ENCODE measurements at places on chromosomes 5 and 9.

DNA sequence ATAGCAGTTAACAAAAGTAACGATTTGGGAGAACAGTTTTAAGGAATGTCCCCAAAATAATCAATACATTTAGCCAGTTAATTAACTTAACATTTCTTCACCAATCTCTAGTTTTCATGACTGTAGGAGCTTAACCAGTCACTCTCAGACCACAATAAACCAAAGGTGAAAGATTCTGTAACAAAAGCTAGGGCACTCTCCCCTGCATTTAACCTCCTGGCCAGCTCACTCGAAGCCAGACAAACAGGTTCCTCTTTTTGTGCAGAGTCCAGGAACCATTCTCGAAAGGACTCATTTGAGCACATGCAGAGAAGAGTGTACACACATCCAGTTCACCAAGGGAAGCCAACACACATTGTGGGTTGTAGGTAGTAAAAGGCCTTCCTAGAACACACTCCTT lies 6.5 kb downstream of the IL7R start:
- DNase-seq: no peak

DNA sequence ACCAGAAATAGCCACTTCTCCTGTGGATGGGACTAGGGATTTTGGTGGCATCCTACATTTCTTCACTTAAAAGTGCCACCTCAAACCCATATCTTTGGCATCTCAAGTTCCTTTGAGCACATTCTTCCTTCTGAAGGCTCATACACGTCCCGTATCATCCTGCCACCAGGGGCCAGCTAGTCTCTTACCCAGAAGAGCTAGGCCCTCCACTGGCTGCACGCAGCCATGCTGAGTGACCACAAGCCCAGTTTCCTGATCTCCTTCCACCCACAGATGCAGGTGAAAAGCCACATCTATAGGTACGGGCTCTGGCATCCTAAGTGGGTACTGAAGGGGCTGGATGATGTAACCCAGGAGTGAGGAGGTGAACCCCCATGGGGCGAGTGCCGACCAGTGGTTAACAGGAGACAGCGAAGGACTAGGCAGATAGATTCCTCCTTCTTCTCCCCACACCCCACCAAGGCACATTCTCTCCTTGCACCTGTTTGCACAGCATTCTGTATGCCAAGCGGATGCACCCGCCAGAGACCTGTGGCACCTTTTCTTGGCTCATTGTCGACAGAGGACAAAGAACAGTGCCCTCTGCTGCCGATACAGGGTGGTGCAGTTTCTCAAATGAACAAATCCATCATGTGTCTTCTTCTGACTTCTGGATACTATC lies 14.4 kb upstream of the SCGB3A1 start:
- DNase-seq: no peak

DNA sequence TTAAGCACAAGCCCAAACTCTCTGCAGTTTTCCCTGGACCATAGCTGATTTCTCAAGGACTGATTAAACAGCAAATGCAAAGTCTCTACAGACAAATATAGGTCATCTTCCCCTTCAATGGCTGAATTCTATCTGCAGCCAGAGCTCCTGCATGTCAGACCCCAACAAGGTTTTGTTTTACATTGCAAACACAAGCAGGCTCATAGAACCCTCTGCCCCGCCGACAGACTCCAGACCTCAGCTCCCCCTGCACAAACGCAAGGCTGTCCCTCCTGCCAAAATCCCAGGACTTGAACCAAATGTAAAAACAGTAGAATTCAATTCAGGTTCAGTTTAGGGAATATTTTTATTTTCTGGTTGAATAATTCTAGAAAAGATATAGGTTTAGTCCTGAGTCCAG lies 526.7 kb upstream of the TRPC7 start:
- no peak for DNase-seq

DNA sequence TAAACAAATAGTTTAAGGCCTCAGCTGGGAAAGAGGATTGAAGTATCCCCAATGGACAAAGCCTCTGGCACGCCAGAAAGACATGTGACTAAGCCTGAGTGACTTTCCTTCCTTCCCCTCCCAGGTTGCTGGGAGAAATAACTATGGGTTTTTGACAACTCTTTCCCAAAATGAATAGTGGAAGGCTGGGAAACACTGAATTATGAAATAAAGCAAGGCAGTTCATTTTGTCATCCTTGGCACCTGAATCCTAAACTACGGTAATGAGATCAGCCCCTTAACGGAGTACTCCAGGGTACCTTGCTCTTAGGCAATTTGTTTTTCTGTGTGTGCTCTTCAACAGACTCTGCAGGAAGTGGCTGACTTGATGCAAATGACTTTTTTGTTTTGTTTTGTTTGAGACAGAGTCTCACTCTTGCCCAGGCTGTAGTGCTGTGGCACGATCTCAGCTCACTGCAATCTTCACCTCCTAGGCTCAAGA lies 75.2 kb downstream of the LMNB1 start:
- DNase-seq: no peak

DNA sequence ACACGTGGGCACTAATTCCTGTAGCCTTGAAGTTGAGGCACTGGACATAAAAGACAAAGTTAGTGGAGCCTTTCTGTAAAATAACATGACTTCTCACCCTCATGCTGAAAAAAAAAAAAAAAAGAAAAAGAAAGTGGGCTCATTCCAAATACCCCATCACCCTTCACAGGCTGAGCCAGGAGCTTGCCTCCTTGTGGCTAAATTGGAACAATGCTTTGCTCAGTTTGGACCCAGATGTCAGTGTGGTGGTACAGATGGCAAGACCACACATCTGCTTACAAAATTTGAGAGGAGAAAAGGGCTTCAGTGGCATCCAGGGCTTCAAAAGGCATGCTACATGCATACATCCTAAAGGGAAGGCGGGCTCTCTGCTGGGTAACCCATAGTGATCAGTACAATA lies 342.8 kb downstream of the EBF1 start:
- no peak for DNase-seq
